ENCODE measurements at places on chromosomes 6 and 20. TPM values are rescaled to one million over a fixed set of nuclear protein-coding genes. Genes with fewer than 3 reads are reported as not detected.

DNA sequence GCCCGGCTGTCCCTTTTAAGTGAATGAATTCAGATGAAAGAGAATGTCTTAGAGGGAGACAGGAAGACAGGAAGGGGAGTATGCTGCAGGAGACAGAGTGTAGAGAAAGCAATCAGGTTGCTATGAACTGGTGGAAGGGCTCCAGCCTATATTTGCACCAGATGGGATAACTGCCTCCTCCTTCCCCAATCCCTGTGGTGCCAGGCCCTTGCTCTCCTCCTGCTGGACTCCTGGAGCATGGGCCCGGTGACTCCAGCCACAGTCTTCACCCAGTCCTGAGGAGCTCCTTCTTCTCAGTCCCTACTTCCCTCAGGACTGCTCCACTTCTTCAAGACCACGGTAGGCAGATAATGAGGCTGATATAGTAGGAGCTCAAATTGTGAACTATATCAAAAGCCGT, 91.8 kb downstream of the TMEM200A start:
- no peak for DNase-seq

DNA sequence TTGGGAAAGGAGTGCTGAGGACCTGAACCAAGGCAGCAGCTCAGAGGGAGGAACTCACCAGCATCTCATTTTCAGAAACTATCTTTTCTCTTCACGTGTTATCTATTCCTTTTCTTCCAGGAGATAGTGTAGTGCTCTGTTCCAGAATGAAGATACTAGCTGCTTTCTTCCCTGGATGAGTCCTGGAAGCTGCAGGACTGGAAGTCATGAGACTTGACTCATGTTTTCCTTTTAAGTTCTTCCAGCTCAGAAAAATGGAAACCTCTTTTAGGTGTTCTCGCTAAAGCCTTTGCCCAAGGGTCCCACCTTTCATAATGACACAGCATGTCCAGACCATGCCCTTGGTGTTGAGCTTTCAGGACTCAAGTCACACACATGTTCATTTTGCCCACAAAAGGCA, 106.7 kb downstream of the UNC5CL start:
- no peak for DNase-seq

GRCh38 chr6:137102050-137102848, 57.5 kb upstream of the IL20RA start:
- DNase-seq = no peak

Gene CDH26
- total RNA-seq = 6.5 TPM

DNA sequence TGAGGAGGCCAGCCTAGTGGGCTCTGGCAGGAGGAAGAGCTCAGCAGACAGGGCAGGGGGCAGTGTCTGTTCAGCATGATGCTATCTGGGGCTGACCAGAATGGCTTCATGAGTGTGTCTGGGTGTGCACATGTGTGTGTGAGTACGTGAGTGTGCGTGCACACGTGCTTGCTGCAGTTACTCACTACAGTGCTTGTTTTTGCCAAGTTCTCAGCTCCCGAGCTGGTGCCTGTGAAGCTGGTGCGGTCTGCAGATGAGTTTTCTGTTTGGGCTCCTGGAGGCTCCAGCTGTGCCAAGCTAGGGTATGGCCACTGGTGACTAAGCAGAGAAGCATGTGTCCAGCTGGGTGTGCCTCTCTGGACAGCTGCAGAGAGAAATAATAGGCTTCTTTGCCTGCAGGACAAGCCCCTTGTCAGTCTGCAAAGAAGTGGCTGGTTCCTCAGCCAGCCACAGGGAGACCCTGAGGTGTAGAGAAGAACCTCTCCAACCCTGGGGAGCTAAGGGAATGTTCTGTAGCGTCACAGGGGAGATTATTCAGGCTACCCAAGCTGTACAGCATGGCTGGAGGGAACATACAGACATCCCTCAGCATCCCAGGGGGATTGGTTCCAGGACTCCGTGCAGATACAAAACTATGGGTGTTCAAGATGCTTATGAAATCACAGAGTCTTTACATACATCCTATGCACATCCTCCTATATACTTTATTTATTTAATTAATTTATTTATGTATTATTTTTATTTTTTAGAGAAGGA, 40.2 kb upstream of the FAM50B start:
- DNase-seq = no peak

- DNase-seq = peak; percentile 53
These were observed 53.5 kb upstream of the BTN3A2 start for GRCh38 chr6:26311385-26312095.

Gene NKX2-2
- total RNA-seq = not detected
